ENCODE measurements at places on chromosomes 7 and 10. TPM values are rescaled to one million over a fixed set of nuclear protein-coding genes. Genes with fewer than 3 reads are reported as not detected.

The ACTL6B gene
- not detected for total RNA-seq

The DENND2A gene
- 15.6 TPM for total RNA-seq

The PBLD gene
- 6.7 TPM for total RNA-seq

The GATA3 gene
- not detected for total RNA-seq

The SLC26A3 gene
- not detected for total RNA-seq

The SEMA3E gene
- total RNA-seq = 2.0 TPM

The METTL2B gene
- 30.9 TPM for total RNA-seq

The SPAM1 gene
- not detected for total RNA-seq
